ENCODE measurements at places on chromosomes 1 and 21.

DNA sequence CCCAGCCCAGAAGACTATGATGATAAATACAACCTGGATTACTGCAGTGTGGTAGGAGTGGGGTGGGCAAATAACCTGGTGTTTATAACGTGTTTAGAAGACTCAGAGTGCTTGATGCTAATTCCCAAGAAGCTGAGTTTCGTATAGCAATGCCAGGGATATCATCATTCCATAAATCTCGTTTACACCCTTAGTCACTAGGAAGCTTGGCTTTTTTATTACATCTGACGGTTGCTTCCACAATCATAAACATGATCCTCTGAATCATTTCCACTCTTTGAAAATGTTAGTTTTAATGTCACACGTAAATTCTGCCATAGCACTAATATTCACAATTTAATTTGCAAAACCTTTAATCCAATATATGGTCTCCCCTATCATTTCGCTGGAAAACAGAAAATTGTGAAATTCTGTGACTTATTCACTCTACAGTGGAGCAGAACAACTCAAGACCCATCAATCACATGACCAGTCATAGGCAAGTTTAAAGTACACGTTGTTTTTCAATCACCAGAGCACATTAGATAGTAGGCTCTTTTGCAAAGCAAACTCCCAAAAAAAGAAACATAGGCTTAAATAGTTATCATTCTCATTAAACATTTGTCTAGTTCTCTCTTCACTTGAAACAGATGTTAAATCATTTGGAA lies 321.0 kb downstream of the LTN1 start:
- DNase-seq: no peak

DNA sequence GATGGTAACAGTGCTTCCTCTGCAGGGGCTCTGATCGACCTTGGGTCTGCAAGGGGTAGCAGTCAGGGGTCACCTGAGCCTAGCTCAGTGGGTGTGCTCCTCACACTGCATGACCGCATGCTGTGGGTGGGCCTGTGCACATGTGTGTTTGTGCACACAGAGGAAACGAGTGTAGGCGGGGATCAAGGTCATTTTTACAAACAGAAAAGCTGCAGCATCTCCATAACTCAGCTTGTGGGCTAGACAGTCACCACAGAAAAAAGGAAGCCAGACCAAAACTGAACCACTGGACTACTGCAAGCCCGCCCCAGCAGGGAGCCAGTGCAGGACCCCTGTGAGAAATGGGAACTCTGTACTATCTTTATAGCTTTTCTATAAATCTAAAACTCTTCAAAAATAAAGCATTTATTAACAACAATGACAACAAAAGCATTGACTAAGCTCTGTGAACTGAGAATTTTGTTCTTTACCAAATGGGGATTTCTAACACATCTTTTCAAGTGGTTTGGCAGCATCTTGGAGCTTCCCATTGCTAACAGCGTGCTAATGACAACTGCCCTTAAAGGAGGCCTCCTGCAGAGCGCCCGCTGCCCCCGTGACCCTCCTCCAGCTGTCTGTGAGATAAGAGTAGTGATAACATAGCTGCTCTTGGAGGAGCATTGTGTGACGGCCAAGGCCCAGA lies 19.9 kb upstream of the NEK2 start:
- no peak for DNase-seq

DNA sequence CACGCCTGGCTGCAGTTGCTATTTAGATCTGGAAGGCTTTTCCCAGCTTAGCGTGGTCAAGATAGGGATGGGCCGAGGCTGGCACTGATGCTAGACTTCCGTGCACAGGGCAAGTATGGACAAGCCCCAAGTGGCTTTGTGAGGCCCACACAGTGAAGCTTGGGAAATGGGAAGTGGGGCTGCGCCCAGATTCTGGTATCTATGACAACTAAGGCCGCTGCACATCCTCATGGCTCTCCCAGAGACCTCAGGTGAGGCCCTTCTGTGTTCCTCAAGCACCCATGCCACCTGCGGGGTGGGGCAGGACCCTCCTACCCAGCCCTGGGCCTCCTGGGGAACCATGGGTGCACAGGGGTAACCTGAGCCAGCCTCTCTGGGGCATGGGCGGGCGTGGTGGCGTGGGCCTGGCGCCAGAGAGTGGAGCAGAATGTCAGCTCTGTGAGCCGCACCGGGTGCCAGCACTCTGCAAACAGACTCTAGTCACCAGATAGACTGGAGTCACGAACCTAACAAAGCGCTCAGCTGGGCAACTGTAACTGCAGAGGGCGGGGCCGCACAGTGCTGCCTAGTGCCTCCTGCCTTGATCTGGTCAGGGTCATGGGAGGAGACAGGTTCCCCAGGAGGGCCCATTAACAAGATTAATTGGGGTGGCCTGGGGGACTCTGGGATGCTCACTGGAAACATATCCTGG lies 46.4 kb downstream of the ELF3 start:
- DNase-seq: no peak

DNA sequence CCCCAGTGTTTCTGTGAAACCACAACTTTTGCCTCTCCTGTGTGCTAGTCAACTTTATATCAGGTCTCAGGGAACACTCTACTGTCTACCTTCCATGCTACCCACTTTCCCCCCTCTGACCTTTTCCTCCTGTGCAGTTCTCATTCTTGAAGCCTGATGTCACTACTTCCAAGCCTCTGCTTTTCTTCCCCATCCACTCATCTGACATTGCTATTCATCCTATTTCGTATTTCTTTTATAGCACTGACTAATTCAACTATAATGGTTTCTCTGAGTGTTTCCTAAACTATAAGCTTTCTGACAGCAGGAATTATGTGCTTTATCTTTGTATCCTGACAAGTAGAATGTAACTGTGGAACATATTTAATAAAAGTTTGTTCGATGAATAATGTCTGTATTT lies 18.2 kb upstream of the DPH5 start:
- no peak for DNase-seq

DNA sequence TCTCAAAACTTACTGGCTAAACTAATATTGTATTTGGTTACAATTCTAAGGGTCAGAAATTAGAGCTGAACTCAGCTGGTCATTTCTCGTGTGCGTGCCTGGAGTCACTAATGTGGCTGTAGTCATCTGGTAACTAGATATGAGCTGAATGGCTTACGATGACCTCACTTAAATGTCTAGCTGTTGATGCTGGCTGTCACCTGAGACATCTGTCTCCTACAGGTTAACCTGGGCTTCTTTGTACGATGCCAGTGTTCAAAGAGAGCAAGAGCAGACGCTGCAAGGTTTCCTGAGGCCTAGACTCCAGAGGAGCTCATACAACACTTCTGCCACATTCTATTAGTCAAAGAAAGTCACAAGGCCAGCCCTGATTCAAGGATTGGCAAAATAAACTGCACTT lies 17.1 kb upstream of the ALG6 start:
- DNase-seq: no peak

DNA sequence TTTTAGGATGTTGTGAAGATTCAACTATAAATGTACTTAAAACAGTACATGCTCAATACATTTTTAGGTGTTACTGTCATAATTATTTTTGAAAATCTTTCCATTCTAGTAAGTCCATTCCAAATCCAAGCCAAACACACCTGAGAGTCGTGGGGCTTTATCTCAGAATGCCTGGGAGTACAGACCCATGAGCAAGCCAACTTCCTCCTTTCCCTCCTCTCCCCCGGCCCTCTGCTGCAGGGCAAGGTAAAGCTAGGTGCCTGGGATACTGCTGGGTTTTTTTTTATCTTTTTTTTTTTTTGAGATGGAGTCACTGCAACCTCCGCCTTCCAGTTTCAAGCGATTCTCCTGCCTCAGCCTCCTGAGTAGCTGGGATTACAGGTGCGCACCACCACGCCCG lies 16.5 kb downstream of the TMEM51 start:
- no peak for DNase-seq
